ENCODE measurements at places on chromosomes 1 and 21.

DNA sequence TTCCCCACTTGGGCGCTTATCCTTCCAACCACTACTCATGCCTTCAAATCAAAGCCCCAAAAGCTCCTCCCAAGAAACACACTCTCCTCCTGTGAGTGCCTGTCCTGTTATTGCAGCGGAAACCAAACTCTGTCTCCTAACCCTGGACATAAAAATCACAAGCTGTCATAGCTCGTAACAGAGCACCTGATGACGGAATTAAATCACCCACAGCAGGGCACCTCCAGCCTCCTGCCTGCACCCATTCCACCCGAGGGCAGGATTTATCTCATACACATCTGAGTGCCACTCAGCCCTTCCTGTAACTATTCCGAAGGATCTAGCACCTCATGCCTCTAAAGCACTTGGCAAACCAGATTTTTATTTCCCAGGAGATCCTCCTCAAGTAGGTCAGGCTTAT is 100.9 kb downstream of the ASTN1 start:
- no peak for DNase-seq

- no peak for DNase-seq
Measured at GRCh38 chr21:34852448-34852847, 183.7 kb downstream of the CLIC6 start.

DNA sequence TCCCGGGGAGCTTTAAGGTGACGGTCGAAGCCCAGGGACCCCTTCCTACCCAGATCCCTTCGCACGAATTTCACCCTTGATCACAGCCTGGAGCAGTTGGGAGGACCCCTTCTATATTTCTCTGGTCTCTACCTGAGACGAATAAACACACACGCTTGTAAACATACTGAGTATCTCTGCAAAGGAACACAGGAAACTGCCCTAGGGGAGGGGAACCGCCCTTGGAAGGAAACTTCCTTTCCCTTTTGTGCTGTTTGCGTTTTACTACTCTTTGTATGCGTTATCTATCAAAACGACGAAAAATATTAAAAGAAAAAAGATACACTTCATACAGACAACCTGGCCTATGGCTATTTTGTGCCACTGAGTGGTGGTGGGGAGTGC is 750 bp downstream of the NECAP2 start:
- DNase-seq, result no peak

- no peak for DNase-seq
Measured at GRCh38 chr1:150798525-150798924, 9.5 kb downstream of the CTSK start.

DNA sequence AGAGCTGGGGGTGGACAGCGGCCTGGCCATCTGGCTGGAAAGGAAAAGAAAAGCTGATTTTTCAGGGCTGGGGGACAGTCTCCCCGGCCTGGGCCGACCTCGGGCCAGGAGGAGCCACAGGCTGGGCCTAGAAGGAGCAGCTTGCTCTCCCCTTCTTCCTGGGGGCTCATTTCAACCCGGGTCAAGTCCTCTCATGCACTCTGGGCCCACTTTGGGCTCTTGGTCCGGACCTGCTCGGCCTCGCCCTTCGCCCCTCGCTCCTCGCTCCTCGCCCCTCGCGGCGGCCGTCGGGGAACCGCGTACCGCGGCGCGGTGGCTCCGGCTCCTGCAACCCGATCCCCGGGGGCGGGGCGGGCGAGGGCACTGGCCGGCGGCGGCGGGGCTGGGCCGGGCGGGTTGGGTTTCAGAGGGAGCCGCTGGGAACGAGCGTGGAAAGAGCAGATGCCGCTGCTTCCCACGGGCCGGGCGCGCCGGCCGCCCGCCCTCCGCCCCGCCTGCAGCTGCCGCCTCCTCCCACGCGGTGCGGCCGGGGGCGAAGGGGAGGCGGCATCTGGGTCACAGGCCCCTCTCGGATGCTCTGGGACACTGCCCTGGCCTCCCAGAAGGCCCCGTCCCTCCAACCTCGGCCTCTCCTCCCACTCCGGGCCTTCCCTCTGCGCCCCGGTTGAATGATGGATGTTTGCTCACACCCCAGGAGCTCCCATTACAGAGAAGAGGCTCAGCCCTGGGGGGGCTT is 6.6 kb downstream of the HEYL start:
- no peak for DNase-seq

- DNase-seq, result no peak
Measured at GRCh38 chr1:197948926-197949899, 32.0 kb downstream of the LHX9 start.

GRCh38 chr1:233675893-233676292 is 62.0 kb downstream of the KCNK1 start:
- DNase-seq, result no peak

DNA sequence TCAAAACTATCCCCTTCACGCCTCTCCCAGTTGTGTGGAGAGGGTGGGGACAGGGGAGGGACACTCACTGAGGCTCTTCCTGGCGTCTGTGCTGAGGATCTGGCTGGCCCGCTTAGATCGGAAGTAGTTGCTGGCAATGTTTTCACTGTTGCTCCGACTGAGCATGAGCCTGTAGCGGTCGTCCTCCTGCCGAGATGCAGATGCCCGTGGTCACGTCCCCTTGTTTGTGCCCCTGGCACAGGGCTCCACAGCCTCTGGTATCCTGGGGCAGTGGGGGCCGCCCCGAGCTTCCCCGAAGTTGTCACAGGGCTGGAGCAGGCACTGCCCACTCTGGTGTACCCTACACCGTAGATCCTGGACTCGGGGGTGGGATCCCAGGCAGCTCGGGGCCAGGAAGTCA is 5.0 kb upstream of the DDOST start:
- no peak for DNase-seq

GRCh38 chr21:14736162-14736561 is 190.0 kb upstream of the SAMSN1 start:
- DNase-seq, result no peak

Measured in A172 (cell line).